ENCODE measurements at places on chromosomes 5 and 9.

- DNase-seq: no peak
Measured at GRCh38 chr5:15233566-15233965, 266.4 kb upstream of the FBXL7 start.

GRCh38 chr5:77390795-77391194, 101.3 kb downstream of the WDR41 start:
- DNase-seq: no peak

- DNase-seq: no peak
Measured at GRCh38 chr5:170365011-170365410, 24.2 kb downstream of the KCNMB1 start.

- DNase-seq: no peak
Measured at GRCh38 chr5:34503379-34504253, 152.5 kb upstream of the RAI14 start.

DNA sequence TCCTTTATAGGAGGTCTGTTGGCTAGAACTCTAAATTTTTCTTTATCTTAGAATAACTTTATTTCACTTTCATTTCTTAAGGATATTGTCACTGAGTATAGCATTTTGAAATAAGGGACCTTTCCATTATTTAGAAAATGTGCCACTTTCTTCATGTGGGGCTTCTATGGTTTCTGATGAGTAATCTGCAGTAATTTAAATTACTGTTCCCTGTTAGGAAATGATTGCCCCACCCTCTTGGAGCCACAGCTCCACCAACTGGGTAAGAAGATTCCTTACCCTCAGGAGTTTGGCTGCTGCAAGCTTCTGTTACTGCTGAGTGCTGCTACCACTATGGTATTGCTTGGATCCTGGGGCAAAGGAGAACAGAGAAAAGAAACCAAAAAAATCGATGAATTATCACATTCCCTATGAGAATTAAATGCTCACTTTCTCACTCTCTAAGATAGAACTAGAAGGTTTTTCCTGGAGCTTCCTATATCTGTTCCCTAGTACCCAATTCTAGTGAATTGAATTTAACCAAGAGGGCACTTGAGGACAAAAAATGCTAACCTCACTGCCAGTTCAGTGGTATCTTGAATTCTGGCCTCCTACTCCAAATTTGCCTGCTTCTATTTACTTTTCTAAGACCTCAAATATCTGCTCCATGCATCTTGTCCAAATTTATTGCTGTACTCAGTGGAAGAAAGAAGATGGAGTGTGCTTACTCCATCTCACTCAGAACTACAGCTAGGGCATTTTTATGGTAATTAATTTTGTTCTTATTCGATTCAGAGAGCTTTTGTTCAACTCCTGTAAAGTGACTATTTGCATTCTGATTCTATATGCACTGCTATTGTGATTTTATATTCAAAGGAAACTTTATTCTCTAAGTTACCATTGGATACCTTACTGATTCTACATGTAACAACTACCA, 2111.3 kb downstream of the MAT2B start:
- DNase-seq: no peak

Measured in activated CD4-positive, CD25-positive, alpha-beta regulatory T cell (primary cell).